Mesendoderm (in vitro differentiated cells): ENCODE measurements at places on chromosomes 6 and 20.

DNA sequence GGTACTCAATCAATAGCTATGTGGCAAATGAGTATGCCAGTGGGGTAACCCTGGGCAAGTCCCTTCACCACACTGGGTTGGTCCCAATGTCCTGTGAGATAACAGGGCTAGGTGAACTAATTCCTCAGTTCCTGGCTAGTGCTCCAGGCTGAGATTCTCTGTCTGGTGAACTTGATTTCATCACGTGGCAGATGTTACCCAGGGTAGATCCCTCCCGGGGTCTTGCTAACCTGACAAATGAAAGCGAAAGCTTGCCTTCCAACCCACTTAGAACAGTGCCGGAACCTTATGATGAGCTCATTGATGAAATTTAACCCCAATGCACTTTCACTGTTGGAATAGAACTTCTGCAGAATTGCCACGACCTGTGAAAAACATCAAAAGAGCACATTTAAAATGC is 6.6 kb upstream of the ANKRD60 start:
- H3K4me1 ChIP-seq, result no peaks in the 10 kb centered on the region
- no peaks in the 10 kb centered on the region for H3K27me3 ChIP-seq
- no peak overlapping the region for H3K4me3 ChIP-seq
- DNase-seq, result no peak
- no peaks in the 10 kb centered on the region for H3K36me3 ChIP-seq

DNA sequence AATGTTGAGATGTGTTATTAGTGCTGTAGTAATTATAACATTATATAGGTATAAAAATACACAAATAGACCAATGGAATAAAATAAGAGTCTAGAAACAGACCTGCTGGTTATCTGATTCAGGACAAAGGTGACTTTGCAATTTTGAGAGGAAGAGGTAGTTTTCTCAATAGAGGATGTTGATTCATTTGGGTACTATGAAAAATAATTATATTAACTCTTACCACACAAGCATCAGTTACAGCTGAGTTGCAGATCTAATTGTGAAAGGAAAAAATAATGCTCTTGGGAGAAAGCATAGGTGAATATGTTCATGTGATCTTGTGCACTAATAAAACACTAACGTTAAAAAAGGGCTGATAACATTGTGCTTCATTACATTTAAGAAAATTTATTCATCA is 103.0 kb downstream of the BCKDHB start:
- H3K4me3 ChIP-seq, result no peak overlapping the region
- H3K27me3 ChIP-seq, result no peaks in the 10 kb centered on the region
- no peaks in the 10 kb centered on the region for H3K36me3 ChIP-seq
- no peak overlapping the region for H3K27ac ChIP-seq

DNA sequence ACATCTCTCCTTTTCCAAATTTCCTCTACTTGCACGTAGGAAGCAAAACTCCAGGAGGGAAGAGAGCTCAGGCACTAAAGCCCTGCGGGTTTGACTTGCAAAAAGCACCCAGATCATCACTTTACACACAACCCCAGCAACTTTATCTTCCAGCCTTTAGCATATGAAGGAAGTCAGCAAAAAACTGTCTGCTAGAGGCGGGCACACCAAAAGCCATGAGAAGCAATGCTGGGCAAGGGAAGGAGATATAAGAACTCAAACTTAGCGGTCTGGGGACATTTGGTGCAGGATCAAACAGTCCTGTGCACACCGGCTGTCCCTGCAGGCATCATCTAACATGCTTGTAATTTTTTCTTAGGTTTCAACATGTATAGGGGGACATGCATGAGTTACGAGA is 113.3 kb downstream of the JPH2 start:
- no peaks in the 10 kb centered on the region for H3K27me3 ChIP-seq
- H3K36me3 ChIP-seq, result no peaks in the 10 kb centered on the region
- H3K4me1 ChIP-seq, result no peaks in the 10 kb centered on the region
- DNase-seq, result no peak

DNA sequence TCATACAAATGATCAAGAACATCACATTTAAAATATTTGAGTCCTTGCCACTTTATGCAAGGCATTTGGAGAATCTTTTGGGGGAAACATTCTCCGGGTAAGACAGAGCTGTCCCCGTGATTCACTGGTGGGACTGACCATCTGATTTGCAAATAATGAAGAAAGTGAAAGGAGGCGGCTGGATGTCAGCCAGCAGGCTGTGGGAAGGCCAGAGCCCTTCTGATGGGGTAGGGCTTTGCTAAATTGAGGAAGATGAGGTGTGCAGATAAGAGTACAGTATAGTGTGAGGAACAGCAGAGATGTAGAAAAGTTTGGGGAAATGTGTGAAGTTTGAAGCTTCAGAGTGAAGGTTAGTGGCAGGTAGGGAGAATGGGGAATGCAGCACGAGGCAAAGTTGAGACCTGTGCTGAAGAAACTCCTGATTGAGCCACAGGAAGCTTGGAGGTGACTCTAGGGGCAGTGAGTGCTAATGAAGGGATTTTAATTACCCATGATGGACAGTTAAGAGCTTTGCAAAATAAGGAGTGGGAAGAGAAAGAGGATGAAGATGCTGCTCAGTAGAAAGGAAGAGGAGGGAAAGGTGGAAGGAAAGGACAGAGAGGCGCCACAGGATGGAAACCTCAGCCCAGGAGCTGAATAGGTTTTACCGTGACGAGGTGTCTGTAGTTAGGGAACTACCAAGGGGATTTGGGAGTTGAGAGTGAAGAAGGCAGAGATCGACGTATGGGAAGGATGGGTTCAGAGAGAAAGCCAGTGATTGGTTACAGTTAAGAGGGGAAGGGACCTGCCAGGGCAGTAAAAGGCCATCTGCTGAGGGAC is 68.7 kb downstream of the SNX9 start:
- H3K27ac ChIP-seq, result no peak overlapping the region
- H3K27me3 ChIP-seq, result no peaks in the 10 kb centered on the region
- DNase-seq, result peak; percentile 53
- peaks cover 2% of the 10 kb centered on the region for H3K36me3 ChIP-seq
- H3K4me1 ChIP-seq, result peaks cover 9% of the 10 kb centered on the region
- H3K4me3 ChIP-seq, result no peak overlapping the region

DNA sequence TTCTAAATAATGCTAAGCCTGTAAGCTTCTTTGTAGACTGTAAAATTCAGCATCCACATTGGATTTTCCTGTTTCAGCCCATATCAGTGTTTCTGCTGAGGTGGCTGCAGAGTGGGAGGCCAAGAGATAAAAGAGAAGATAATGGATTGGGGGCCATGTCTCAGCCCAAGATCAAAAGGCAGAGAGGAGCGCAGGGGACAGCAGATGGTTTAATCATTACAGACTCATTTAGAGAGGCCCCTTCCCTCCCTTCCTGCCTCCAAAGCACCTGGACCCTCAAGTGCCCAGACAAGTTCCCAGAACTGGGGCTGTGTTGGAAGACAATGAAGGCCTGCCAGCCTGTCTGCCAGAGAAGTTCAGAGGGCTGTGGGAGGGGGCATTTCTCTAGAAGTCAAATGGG is 20.4 kb upstream of the CTNNBL1 start:
- peak; percentile 56 for DNase-seq
- H3K4me3 ChIP-seq, result no peak overlapping the region
- no peaks in the 10 kb centered on the region for H3K36me3 ChIP-seq
- H3K27ac ChIP-seq, result no peak overlapping the region
- no peaks in the 10 kb centered on the region for H3K4me1 ChIP-seq

- H3K27ac ChIP-seq, result no peak overlapping the region
- no peak for DNase-seq
- H3K36me3 ChIP-seq, result no peaks in the 10 kb centered on the region
- H3K27me3 ChIP-seq, result no peaks in the 10 kb centered on the region
These were observed 271.2 kb upstream of the TAB2 start for GRCh38 chr6:149046164-149046821.

- DNase-seq, result no peak
- no peaks in the 10 kb centered on the region for H3K36me3 ChIP-seq
- no peaks in the 10 kb centered on the region for H3K4me1 ChIP-seq
- H3K27ac ChIP-seq, result no peak overlapping the region
These were observed 585 bp downstream of the PSMB9 start for GRCh38 chr6:32854376-32855178.

GRCh38 chr6:50120300-50120699 is 70.6 kb upstream of the DEFB112 start:
- H3K4me1 ChIP-seq, result no peaks in the 10 kb centered on the region
- H3K4me3 ChIP-seq, result no peak overlapping the region

- DNase-seq, result no peak
- no peak overlapping the region for H3K4me3 ChIP-seq
- H3K36me3 ChIP-seq, result no peaks in the 10 kb centered on the region
- no peaks in the 10 kb centered on the region for H3K4me1 ChIP-seq
- H3K27me3 ChIP-seq, result no peaks in the 10 kb centered on the region
- no peak overlapping the region for H3K27ac ChIP-seq
These were observed 551.0 kb downstream of the HAO1 start for GRCh38 chr20:7389216-7389615.

DNA sequence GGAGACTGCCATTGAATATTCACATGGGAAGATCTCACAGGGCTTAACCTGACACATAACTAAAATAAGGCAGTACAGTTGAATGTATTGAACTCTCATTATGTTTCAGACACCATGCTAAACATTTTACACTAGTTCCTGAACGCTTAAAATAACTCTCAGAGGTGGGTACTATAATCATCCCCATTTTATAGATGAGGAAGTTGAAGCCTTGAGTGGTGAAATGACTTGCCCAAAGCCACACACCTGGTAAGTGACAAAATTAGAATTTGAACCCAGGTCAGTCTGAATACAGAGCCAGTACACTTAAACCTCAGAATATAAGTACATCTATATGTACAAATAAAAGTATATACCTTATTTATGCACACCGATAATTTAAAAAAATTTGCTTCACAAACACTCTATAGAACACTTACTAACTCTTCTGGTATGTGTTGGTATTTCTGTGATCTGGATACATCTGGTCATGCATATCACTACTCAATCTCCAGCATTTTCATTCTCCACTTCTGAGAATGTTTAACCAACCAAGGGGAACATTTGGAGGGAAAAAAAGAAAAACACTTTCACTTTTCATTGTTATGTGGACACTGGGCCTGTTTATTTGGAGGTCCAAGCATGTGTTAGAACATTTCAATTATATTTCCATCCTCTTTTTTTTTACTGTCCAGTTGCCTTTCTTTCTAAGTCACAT is 4.6 kb upstream of the BICRAL start:
- H3K27ac ChIP-seq, result no peak overlapping the region
- H3K4me3 ChIP-seq, result no peak overlapping the region
- DNase-seq, result no peak
- no peaks in the 10 kb centered on the region for H3K27me3 ChIP-seq
- H3K4me1 ChIP-seq, result no peaks in the 10 kb centered on the region

GRCh38 chr6:153858529-153858928 is 180.5 kb upstream of the OPRM1 start:
- no peak for DNase-seq
- H3K27ac ChIP-seq, result no peak overlapping the region
- H3K27me3 ChIP-seq, result no peaks in the 10 kb centered on the region

GRCh38 chr6:38306931-38307330 is 332.8 kb downstream of the BTBD9 start:
- H3K36me3 ChIP-seq, result no peaks in the 10 kb centered on the region
- H3K4me3 ChIP-seq, result no peak overlapping the region
- H3K27me3 ChIP-seq, result no peaks in the 10 kb centered on the region
- DNase-seq, result peak; percentile 70

DNA sequence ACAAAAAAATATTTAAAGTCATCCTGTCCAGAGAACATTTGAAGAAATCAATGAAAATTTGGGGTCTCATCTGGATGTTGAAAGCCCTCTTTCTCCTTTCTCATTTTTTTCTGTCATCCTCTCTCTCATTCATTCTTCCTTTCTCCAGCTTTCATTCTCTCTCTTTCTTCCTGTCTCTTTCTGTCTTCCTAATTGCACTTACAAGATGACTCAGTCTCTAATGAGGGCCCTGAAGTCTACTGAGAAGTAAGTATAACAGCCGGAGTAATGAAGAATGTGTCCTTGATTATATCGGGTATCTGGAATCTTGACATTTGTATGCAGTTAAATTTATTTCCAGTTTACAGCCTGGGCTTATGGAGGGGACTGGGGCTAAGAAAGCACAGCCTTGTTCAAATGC is 232.2 kb upstream of the SULF2 start:
- H3K36me3 ChIP-seq, result no peaks in the 10 kb centered on the region
- no peak overlapping the region for H3K4me3 ChIP-seq
- H3K27me3 ChIP-seq, result no peaks in the 10 kb centered on the region
- H3K4me1 ChIP-seq, result no peaks in the 10 kb centered on the region
- H3K27ac ChIP-seq, result no peak overlapping the region

- no peak overlapping the region for H3K27ac ChIP-seq
- no peak overlapping the region for H3K4me3 ChIP-seq
- H3K27me3 ChIP-seq, result no peaks in the 10 kb centered on the region
- H3K36me3 ChIP-seq, result no peaks in the 10 kb centered on the region
- DNase-seq, result no peak
These were observed 274.2 kb downstream of the CDH26 start for GRCh38 chr20:60232380-60232779.

GRCh38 chr6:24844061-24844460 is 45.3 kb upstream of the ARMH2 start:
- no peak overlapping the region for H3K27ac ChIP-seq
- H3K27me3 ChIP-seq, result no peaks in the 10 kb centered on the region
- DNase-seq, result no peak
- H3K4me1 ChIP-seq, result no peaks in the 10 kb centered on the region

GRCh38 chr20:61964675-61965605 is 100.7 kb downstream of the TAF4 start:
- H3K27ac ChIP-seq, result no peak overlapping the region
- H3K36me3 ChIP-seq, result no peaks in the 10 kb centered on the region
- H3K4me3 ChIP-seq, result no peak overlapping the region
- no peak for DNase-seq
- H3K4me1 ChIP-seq, result no peaks in the 10 kb centered on the region

DNA sequence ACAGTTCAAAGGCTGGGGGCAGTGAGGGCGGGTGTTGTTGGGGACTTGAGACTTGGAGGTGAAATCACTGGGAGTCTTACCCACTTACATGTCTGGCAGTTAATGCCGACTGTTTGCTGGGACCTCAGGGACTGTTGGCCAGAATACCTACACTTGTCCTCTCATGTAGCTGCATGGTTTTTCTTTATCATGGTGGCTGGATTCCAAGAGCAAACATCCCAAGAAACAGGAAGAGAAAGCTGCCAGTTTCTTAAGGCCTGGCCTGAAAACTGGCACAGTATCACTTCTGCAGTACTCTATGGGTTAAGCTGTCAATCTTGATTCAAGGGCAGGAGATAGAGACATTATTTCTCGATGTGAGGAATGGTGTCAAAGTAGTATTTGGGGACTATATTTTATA is 19.8 kb upstream of the C6orf62 start:
- H3K27ac ChIP-seq, result no peak overlapping the region
- H3K4me1 ChIP-seq, result no peaks in the 10 kb centered on the region
- no peak overlapping the region for H3K4me3 ChIP-seq
- DNase-seq, result no peak
- H3K36me3 ChIP-seq, result no peaks in the 10 kb centered on the region

- H3K27ac ChIP-seq, result no peak overlapping the region
- no peaks in the 10 kb centered on the region for H3K27me3 ChIP-seq
- H3K4me3 ChIP-seq, result no peak overlapping the region
- H3K4me1 ChIP-seq, result no peaks in the 10 kb centered on the region
These were observed 52.2 kb downstream of the REV3L start for GRCh38 chr6:111430605-111431376.
